ENCODE measurements at places on chromosomes 11 and 22.

- DNase-seq = no peak
Observed at GRCh38 chr11:19873730-19874129, 161.1 kb downstream of the NAV2 start.

- no peak for DNase-seq
Observed at GRCh38 chr22:37455896-37456295, 28.6 kb upstream of the ELFN2 start.

- DNase-seq = peak; percentile 67
Observed at GRCh38 chr11:62324731-62325556, 12.3 kb upstream of the ASRGL1 start.

DNA sequence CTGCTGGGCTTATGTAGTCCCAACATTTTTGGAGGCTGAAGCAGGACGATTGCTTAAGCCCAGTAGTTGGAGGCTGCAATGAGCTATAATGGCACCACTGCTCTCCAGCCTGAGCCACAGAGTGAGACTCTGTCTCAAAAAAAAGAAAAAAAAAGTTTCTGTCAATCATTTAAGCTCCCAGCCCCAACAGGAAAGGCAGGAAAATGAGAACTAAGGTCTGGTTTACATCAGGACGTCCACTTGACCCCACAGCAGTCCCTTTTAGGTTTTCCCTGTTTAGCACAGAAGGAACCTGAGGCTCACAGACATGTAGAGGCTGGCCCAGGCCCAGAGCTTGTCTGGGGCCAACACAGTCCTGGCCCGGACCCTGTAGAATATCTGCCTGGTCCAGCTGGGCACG lies 9.2 kb upstream of the TTLL1 start:
- DNase-seq = no peak

- no peak for DNase-seq
Observed at GRCh38 chr22:40396882-40397281, 26.5 kb downstream of the SGSM3 start.

DNA sequence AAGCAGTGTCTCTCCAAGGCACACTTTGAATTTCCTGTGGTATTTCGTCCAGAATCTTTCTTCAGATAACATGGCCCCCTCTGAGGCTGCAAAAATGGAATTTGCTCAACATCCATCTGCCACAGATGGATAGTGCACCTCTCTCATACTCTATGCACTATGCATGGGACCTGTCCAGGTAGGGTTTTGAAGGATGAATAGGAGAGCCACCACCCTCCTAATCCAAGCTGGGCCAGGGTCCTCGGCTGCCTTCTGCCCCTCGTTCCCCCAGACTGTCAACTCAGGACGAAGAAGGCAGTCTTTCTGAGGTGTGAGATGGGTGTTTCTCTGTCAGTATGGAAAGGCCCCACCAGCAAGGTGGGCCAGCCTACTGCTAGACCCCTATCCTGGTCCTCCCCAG lies 56.4 kb downstream of the MN1 start:
- DNase-seq = no peak

DNA sequence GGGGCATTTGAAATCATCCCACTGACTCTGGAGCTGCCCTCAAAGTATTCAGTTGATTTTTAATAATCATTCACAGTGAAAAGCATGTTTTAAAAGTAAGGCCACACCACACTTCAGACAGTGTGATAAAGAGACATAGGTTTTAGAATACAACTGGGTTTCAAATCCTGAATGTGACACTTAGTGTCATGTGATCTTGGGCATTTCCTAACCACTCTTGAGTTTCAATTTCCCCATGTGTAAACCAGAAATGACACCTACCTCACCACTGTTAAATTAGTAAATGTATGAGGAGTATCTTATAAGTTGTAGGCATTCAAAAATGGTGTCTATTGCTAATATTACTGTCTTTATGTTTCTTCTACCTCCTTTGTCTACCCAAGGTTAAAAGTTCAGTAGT lies 5.4 kb downstream of the TMEM123 start:
- DNase-seq = no peak

DNA sequence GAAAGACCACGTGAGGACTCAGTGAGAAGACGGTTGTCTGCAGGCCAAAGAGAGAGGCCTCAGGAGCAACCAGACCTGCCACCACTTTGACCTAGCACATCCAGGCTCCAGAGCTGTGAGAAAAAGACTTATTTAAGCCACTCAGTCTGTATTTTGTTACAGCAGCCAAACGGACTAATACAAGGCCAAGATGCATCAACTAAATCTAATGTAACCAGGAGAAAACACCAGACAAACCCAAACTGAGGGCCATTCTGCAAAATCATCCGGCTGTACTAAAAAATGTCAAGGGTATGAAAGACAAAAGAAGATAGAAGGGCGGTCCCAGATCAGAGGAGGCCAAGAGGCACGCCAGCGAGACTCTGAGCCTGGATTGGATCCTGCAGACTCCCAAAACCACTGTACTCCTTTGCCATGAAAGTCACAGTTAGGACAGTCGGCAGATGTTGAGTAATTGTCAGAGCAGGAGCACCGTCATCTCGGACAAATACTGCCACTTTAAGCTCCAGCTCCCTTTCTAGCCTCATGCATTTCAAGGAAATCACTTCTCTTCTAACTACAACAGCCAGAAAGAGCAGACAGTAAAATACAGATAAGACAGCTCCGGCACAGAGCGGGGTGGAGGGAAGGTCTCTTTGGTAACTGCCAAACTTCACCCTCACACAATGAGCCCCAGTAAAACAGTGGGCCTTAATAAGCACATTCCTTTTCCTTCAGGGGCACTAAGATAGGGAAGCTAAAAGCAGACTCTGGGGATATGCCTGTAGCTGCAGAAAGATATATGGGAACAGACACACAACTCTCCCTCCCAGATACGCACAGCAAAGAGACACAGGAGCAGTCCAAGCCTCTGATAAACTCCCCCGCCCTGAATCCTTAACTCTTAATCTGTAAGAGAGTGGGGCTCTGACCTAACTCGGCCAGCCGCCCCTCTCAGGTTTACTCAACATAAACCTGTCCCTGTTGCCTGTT lies 3.5 kb upstream of the ZP1 start:
- no peak for DNase-seq

DNA sequence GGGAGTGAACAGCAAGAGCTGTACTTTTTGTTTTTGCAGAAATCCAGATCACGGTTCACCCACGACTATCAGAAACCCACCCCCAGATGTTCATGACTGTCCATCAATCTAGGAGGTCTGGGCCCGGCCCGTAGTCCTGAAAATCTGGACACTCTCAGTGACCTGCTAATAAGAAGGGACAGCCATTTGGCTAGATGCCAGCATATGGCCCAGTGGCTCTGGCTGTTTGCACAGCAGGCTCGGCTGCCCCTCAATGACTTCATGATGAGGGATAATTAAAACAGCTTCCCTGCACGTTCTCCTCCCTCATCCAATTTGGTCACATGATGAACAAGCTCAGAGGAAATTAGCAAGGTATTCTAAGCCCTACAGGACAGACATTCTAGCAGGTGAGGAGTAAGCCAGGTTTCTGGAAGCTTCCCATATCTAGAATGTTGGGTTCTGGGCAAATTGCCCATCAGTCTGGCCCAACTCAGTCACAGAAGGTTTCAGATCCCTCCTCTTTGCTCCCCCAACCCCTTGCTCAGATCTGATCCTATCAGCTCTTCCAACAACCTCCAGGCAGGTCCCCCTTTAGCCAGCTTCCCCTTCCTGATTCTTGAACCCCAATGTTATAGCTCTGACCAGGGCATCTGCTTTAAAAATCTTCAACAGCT lies 397.3 kb downstream of the SHANK2 start:
- DNase-seq = no peak

GRCh38 chr11:4092026-4092425 lies 2.6 kb upstream of the RRM1 start:
- DNase-seq = peak; percentile 13

DNA sequence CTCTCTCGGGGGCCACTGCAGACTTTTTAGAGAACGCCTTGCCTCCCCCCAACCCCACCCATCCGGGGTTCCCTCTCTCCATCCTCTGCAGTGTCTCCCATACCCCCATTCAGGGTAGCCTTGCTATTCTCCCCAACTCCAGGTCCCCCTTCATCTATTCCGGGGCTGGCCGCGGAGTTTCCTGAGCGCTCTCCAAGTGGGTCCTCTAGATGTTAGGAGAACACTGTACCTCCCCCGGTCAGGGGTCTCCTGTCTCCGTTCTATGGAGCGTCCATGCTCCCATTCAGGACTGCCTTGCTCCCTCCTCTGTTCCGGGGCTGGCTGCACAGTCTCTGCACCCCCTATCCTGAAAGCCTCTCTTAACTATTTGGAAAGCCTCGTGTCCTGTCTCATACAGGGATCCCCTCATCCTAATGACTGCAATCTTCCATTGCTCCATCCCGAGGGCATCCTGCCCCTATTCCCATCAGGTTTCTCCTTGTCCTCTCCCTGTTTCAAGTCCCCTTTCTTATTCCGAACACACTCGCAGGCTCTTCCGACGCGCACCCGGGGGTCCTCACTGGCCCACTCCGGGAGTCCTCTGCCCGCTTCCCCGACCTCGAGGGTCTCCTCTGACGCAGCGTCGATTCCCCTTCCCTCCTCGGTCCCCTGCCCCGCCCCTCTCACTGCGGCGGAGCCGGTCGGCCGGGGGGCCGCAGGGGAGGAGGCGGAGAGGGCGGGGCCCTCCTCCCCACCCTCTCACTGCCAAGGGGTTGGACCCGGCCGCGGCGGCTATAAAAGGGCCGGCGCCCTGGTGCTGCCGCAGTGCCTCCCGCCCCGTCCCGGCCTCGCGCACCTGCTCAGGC lies at the start of gene NEFH:
Gene NEFH, plus strand, starts transcription at position 802 of the 845 bp plus-strand sequence. CDS start 45 bp downstream, outside the sequence.
- no peak for DNase-seq

- DNase-seq = no peak
Observed at GRCh38 chr11:567011-567628, 6.3 kb downstream of the RASSF7 start.

DNA sequence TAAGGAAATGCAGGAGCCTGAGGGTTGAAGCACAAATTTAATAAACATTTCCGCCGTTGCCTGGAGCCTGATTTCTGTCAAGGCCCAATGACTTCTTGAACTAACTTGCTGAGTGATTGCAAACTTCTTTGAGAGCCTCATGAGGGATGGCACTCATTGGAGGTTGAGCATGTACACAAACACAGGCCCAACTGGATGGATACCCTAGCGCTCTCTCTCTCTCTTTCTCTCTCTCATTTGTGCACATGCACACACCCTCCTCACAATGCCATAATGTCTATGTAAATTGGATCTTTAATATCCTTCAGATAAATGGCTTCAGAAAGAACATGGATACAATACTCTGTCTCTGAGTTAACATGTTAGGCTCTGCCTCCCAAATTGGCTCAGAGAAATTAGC lies 597.7 kb upstream of the CADM1 start:
- no peak for DNase-seq

- no peak for DNase-seq
Observed at GRCh38 chr11:19321351-19321750, 80.6 kb upstream of the E2F8 start.

DNA sequence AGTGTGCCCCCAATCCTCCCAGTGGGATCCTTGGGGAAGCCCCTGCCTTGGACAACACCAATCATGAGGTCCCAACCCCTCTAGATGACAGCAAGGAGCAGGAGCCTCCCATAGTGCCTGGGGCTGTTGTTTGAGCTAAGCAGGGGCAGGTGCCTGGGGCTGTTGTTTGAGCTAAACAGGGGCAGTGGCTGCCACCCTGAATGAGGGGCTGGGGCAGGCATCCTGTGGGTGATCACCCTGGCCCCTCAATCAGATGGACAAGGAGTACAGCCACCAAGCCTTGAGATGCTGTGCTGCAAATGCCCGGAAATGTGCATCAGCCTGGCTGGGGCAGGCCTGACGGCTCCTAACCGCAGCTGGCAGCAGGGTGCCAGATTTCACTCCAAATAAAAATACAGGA lies 66.7 kb downstream of the MYEOV start:
- DNase-seq = no peak

DNA sequence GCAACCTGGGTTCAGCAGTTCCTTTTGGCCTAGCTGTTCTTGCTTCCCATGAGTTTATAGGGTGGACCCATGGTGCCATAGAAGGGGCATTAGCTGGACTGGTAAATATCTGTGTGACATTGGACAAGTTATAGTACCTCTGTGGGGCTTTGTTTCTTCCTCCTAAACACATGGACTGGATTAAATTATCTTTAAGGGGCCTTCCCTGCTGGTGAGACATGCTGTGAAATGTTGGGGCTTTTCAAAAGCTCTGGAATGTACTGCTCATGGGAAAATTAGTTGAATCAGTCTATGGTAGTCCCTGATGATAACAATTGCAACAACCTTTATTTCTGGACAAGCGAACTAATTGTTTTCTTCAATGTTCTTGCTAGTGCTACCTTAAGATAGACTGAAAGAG lies 276.2 kb downstream of the BLID start:
- DNase-seq = no peak

GRCh38 chr11:105033781-105034180 lies 1.2 kb downstream of the CASP1 start:
- no peak for DNase-seq

DNA sequence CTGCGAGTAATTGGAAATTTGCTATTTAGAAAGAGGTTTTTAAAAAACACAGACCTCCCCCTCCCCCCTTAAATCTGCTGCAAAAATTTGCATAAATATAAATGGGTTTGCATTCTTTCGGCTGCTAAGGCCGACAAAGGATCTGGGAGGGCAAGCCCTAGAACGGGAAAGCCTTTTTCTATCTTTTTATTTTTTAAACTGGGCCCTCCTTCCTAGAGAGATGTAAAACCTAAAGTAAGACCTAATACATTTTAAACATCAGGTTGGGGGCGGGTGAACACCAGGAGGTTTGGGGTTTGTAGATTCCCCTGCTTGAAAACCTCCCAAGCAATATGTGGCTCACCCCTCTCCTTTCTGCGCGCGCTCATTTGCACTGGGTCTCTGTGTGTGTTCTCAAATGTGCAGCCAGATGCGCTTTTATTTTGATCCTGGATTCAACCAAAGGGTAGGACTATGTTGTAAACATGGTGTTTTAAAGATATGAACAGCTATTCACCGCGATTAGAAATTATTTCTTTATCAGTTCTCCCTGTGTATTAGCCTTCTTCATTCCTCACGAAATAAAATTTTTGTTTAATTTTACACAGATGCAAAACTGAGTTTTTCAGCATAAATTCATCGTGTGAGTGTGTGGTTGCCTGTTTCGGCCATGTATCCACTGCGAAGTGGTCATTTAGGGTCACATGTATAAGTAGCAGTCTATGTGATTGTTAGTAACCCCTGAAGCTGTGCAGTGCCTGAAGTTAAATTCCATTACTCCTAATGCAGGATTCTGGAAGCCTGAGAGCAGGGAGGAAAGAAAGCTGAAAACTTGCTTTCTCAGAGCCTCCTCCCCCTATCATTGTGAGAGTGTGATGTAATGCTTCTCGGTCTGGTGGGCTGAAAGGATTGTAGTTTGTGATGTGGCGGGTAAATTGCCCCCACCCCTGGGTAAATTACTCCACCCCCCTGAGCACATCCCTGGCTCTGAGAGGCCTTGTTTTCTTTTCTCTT lies 988 bp downstream of the TNRC6B start:
- DNase-seq = peak; percentile 13
